Activated T-cell treated with anti-CD3 and anti-CD28 coated beads, Interleukin-2, amount 50 U/mL, for 4 hours (primary cell): ENCODE measurements at places on chromosomes 1 and 21. TPM values are rescaled to one million over a fixed set of nuclear protein-coding genes. Genes with fewer than 3 reads are reported as not detected.

The KRTAP19-1 gene
- total RNA-seq = not detected

The FASLG gene
- 51.8 TPM for total RNA-seq

The FAM72C gene
- 2.7 TPM for total RNA-seq

The CENPL gene
- total RNA-seq = 13.9 TPM

The BCL2L15 gene
- 0.74 TPM for total RNA-seq

The FAM43B gene
- 0.08 TPM for total RNA-seq

The OR2L5 gene
- not detected for total RNA-seq

The TDRD10 gene
- total RNA-seq = not detected

The PRAMEF13 gene
- not detected for total RNA-seq

The ST6GALNAC3 gene
- 0.53 TPM for total RNA-seq

DNA sequence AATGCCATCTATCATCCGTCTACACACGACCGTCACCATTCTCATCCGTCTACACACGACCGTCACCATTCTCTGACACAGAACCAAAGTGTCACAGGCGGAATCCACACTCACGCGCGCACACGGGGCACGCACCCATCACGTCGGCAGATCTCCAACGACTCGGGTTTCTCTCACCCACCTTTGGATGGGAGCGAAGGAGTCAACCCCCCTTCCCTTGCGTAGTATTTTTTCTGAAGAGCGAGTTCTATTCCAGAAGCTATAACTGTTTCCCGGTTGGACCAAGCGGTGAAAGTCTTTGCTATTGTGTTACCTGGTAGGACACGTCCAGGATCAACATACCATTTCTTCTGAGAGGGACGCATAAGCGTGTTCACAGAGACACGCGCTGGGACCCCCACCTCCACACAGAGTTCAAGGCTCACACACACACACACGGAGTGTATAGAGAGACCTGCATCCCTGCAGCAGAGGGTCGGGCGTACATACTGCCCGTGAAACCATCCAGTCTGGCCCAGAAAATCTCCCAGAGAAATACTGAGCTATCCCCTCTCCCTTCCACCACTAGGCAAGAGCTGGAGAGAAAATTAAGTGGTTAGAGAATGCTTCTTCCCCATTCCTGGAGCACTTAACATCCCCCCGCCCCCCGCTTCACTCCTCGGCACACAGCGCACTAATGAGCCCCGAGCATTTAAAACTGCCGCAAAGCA, 741 bp downstream of the DUSP10 start:
- peak; percentile 10 for DNase-seq

DNA sequence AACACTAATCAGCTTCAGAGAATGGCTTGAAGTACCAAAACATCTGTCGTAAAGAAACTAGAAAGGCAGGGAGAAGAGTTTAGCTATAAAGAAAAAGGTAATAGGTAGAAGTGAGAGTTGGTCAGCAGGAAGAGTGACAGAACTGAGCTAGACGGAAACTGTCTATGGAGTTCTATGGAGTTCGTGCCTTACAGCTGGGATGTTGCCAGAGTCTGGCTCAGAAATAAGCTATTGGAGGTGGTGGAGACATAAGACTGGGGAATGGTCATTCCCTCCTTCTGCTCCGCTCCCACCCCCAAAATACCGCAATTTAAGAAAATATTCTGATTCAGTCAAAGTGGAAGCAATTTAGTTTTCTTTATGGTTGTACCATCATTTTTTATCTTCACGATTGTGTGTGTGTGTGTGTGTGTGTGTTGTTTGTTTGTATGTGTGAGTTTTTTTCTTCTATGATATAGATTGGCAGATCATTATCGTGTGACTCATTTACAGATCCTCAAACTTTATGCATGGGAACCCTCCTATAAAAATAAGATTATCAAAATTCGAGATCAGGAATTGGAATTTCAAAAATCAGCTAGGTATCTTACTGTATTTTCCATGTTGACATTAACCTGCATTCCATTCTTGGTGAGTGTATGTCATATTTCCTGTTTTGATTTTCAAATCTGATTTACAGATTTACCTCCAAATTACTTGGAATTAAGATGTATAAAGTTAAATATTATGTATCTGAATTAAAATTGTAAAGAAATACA, 79.0 kb downstream of the HSPA13 start:
- no peak for DNase-seq

GRCh38 chr1:19949016-19949415, 25.6 kb upstream of the PLA2G2E start:
- DNase-seq = no peak

DNA sequence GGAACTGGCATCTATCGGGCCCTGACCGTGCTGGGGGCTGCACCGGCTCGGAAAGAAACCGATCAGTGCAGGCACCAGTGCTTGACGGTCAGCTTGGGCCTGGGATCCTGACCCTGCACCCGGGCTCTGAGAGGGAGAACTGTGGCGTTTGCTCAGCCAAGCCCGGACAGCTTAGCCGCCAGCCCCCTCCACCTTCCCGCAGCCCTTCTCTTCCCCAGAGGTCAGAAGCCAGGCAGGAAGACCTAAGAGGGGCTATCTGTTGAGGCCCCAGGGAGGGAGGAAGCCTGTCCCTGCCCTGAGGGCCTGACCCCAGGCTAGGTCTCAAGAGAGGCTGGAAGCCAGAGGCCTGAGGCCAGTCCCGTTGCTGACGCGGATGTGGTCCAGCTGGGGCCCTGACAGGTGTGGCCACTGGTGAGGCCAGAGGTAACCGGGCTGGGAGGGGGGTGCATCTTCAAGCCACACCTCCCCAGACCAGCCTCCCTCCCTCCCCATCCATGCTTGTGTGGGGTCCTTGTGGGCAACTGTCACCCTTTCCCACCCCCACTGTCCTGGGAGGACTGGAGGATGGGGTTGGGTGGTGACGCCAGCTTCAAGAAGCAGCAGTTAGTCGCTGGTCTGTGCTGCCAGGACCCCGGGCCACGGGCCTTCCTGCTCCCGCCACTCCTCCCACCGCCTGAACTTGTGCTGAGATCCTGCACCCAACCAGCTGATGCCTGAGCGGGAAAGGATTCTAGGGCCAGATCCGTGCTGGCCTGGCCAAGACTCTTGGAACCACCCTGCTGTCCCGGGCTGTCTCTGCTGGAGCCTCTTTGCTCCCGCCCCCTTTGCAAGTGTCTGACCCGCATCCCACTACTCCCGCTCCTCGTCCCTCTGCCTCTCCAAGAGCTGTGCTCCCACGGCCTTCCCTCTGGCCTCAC, 2.6 kb upstream of the DVL1 start:
- no peak for DNase-seq

- no peak for DNase-seq
Measured at GRCh38 chr1:89167590-89168230, 8.1 kb downstream of the GBP7 start.

- DNase-seq = peak; percentile 59
Measured at GRCh38 chr1:111596499-111596898, 23.1 kb upstream of the RAP1A start.

- no peak for DNase-seq
Measured at GRCh38 chr1:6859415-6860343, 74.4 kb downstream of the CAMTA1 start.

GRCh38 chr1:29969576-29969975, 733.3 kb downstream of the PTPRU start:
- no peak for DNase-seq

GRCh38 chr21:34166468-34166867, 93.1 kb downstream of the MRPS6 start:
- no peak for DNase-seq

- DNase-seq = no peak
Measured at GRCh38 chr21:27418346-27418745, 451.5 kb upstream of the ADAMTS5 start.

GRCh38 chr1:41108696-41109275, 87.3 kb upstream of the SLFNL1 start:
- DNase-seq = no peak

GRCh38 chr21:24411429-24411828, 1195.9 kb downstream of the MRPL39 start:
- no peak for DNase-seq

GRCh38 chr1:200908191-200908868, 13.6 kb downstream of the INAVA start:
- no peak for DNase-seq

- DNase-seq = no peak
Measured at GRCh38 chr1:200903793-200904192, 9.1 kb downstream of the INAVA start.

DNA sequence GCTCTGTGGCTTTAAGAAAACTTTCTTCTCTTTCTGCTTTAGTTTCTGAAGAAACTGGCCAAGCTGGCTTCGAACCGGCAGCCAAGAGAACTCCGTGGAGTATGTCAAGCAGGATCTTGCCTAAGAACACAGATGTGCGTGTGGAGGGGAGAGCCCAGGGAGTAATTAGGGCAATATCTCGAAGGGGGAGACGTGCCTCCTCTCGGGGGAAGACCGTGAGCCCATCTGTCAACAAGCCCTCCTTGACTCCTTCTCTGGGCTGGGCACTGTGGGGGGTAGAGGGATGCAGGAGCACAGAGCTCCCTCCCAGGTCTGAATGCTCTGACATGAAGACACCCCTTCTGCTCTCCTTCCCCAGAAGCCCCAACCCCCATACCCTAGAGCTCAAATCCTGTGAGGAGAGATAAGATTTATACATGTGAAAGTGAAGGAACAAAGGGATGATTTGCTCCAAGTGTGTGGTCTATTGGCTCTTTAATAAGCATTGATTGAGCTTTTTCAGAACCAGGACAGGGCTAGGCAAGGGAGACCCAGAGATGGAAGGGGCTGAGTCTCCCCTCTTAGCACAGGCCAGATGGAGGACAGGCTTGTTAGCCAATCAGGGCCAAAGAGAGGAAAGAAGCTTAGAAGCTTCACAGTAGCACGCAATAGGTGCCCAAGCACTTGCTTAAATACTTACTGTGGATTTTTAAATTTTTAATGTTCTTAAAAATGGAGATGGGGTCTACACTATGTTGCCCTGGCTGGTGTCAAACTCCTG, 37.5 kb downstream of the EDN2 start:
- no peak for DNase-seq

DNA sequence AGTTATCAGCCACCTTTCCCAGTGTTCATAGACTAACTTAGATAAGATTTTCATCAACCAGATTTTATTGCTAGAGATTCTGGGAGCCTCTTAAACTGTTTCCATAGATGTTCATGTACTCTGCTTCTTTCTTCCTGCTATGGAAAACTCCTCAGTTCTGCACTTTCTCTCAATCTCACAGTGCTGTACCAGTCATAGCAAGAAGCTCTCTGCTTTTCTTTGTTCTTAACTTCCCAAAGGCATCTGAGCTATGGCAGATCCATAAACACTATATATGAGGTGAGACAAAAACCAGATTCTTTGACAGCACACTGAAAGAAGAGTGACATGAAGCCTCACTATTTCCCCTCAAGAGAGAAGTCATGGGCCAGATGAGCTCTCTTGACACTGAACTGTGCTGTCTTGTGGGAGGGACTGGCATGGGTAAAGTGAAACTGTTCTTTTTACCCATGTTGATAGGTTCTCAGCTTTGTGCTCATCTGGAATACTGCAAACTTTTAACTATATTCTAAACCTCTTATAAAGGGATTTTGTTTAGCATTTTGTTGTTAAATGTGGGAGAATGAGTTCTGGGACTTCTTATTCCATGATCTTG, 64.2 kb upstream of the LYPLAL1 start:
- no peak for DNase-seq

- no peak for DNase-seq
Measured at GRCh38 chr21:27557356-27557755, 590.5 kb upstream of the ADAMTS5 start.

DNA sequence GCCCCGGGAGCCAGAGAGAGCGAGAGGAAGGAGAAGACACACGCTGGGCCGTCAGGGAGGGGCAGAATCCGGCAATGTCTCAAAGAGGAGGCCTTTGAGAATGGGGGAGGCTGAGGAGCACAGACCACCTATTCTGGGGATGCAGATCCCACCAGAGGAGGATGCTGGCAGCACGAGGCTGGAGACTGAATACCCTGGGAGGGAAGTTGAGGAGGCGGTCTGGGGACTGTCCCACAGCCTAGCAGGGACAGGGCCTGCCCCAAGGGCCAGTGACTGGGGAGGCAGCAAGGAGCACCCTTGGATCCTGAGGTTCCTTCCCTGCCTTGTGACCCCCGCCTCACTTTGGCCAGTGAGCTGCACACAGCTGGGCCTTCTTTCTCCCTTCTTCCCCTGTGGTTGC, 49.2 kb downstream of the SLC37A1 start:
- DNase-seq = no peak

DNA sequence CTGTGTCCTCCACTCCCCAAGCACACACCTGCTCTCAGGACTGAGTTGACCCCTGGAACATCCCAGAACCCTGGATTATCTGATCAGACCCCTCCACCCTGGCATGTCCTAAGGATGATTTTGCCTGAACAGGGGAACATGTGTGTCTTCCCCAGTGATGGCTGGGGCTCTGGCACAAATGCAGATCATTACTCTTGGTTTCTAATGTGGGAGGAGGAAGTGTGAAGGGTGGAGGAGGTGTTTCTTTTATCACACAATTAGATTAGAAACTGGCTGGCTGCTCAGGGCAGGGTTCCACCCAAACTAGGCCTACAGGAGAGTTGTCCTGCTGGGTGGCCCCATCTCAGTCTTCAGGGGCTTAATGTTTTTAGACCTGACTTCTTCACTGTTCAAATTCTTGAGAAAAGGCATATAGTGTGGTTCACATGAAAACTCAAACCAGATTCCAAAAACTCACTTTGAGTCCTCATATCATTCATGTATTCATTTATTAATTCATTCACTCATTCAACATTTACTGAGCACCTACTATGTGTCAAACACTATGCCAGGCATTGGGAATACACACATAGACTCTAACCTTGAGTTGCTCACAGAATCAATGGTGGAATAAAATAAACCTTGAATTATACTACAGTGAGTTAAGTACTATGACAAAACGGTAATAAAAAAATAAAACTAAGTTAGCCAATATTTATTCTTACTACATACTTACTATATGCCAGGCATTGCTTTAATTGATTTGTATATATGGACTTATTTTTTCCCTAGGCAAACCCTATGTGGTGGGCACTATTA, 221.8 kb upstream of the JUN start:
- no peak for DNase-seq

- no peak for DNase-seq
Measured at GRCh38 chr21:39012326-39013230, 170.7 kb downstream of the PSMG1 start.
